ENCODE measurements at places on chromosomes 3 and 15.

DNA sequence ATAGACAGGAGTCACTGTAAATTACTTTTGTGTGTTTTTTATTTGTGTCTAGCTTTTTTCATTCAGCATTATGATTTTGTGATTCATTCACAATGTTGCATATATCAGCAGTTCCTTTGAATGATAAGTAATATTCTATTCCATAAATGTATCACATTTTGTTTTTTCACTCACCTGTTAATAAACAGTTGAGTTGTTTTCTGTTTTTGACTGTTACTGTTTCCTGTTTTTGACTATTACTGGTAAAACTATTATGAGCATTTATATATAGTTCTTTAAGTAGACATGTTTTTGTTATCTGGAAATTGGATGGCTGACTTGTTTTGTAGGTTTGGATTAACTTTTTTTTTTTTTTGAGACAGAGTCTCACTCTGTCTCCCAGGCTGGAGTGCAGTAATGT, 138.4 kb downstream of the RSRC1 start:
- DNase-seq, result no peak

GRCh38 chr3:61438253-61439121, 122.9 kb upstream of the PTPRG start:
- no peak for DNase-seq

- DNase-seq, result no peak
Observed at GRCh38 chr3:151015767-151016477, 43.4 kb upstream of the CLRN1 start.

- DNase-seq, result no peak
Observed at GRCh38 chr3:134677196-134677986, 26.6 kb upstream of the KY start.

- DNase-seq, result no peak
Observed at GRCh38 chr3:5093731-5094130, 28.4 kb upstream of the ARL8B start.

DNA sequence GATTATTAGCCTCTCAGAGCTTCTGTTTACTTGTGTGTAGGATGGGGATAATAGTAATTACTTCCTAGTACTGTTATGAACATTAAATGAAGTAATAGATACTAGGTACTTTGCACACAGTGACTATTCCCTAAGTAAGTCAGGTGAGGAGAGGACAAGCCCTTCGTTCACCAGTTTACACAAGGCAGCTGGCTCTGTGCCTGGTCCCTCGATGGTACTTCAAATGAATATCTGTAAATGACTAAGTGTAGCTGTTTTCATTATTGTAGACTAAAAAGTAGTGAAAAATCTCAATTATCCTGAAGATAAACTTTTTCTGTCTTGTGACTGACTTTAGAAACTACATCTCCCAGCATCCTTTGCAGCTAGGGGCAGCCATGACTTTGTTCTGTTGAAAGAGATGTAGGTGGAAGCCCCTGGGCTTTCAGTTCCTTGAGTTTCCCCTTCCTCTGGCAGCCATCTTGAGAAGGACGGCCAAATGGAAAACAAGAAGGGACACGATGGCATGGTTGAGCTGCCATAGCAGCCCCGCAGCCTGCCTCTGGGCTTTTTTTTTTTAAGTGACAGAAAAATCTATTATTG, 11.7 kb upstream of the WNT7A start:
- DNase-seq, result no peak

- no peak for DNase-seq
Observed at GRCh38 chr3:141469720-141470119, 17.1 kb upstream of the RASA2 start.

GRCh38 chr3:128289534-128289933, 136.3 kb downstream of the EEFSEC start:
- DNase-seq, result no peak

DNA sequence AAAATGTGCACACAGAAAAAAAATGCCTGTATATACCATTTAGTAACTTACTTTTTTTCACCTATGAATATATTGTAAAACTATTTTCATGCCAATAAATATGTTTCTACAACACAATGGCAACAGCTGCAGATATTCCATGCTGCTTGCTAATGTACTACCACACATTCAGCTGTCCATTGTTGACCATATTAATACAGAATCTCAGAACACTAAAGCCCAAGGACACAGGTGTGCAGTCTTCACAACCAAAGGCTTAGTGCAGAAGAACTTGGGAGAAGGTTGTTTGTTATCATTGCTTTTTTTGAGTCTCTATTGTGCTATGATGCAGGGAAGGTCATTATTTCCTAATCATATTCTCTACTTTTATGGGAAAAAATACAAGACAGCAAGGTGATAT, 79.6 kb downstream of the DIPK2A start:
- no peak for DNase-seq

GRCh38 chr3:129474984-129475804, 35.2 kb downstream of the IFT122 start:
- DNase-seq, result no peak

- DNase-seq, result no peak
Observed at GRCh38 chr3:134775831-134776230, 19.2 kb upstream of the EPHB1 start.
